ENCODE measurements at places on chromosomes 13 and 19.

DNA sequence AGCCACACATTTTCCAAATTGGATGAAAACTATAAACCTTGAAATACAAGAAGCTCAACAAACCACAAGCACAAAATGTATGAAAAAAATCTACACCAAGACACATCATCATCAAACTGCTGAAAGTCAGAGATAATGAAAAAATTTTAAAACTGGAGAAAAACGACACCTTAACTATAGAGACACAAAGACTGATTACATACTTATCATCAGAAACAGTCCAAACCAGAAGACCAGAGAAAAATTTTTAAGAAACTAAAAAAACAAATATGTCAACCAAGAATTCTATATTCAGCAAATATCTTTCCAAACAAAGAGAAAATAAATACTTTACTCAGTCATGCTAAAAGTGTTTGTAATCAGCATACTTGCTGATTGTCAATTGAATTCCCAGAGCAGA lies 8.5 kb upstream of the ZNF823 start:
- DNase-seq = no peak

DNA sequence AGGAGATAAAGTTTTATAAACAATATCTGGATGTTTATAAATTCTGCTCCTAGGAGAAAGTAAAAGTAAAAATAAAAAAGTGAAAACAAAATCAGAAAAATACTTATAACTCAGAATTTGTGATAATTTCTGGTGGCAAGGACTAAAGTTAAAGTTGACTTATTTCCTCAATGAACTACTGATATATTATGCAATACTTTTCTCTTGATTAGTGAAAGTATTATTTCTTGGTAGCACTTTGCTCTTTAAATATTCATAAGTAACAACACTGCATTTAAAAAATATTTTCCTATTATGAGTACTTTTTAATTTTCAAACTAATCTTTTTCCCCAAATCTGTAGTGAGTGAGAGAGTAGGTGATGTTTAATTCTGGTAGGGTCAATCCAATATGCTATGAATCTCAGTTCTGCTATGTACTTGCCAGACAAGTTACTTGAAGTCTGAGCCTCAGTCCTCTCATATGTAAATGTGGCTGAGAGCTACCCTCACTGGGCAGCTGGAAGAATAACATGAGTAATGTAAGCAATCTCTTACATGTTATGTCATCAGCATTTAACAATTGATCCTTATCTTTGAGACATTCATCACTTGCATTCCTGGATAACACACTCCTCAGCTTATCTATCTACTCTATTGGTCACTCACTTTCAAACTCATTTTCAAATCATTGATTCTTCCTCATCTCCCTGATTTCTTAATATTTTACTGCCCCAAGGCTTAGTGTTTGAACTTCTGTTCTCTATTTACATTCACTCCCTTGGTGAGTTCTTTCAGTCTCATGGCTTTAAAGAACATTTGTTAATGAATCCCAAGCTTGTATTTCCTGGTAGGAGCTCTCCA lies 239.0 kb downstream of the RGCC start:
- DNase-seq = peak; percentile 90

DNA sequence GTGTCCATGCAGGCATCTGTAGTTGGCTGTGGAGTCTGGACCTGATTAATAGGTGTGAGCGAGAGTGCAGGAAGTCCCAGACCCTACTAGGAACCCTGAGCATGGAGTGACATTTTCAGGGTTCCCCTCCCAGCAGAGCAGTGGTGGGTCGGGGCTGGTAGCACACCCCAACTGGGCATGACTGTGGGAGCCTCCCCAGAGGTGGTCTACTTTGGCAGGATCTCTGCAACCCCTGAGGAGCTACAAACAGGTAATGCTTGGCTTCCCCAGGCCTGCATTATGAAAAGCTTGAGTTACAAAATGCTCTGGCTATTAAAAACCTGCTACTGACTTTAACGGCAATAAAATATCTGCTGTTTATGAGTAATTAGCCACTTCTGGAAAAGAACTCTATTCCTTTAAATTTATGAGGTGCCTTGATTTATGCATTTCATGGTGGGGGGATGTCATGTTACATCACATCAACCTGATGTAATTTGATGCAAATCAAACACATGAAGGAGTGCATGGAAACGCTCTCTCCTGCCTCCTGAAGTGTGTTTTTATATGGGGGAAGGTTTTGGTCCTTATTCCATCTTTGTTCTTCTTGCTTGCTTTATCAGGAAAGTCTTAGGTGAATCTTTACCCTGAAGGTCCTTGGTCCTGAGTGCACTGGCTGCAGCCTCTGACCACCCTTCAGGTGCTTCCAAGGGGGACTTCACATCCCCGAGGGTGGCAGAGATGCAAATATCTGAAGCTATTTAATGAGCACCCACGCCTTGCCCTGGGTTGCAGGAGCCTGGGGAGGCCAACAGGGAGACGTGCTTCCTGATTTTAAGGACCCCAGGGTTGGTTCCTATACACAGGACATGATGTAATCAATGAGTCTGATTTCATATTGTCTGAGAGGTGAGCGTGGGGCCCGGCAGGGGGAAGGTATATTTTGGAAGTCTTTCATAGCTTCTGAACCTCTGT lies 54.0 kb downstream of the ZNF536 start:
- DNase-seq = no peak

- peak; percentile 7 for DNase-seq
Observed at GRCh38 chr19:19911150-19911549, 10.4 kb downstream of the ZNF93 start.

- peak; percentile 3 for DNase-seq
Observed at GRCh38 chr13:25171517-25172302, at the start of gene AMER2. Gene AMER2, minus strand, starts transcription at chr13:25172288. Its CDS starts 669 bp downstream, at chr13:25171619.

- DNase-seq = no peak
Observed at GRCh38 chr13:70729369-70729768, 621.1 kb upstream of the KLHL1 start.

- DNase-seq = peak; percentile 54
Observed at GRCh38 chr13:106499896-106500295, 35.6 kb downstream of the EFNB2 start.

DNA sequence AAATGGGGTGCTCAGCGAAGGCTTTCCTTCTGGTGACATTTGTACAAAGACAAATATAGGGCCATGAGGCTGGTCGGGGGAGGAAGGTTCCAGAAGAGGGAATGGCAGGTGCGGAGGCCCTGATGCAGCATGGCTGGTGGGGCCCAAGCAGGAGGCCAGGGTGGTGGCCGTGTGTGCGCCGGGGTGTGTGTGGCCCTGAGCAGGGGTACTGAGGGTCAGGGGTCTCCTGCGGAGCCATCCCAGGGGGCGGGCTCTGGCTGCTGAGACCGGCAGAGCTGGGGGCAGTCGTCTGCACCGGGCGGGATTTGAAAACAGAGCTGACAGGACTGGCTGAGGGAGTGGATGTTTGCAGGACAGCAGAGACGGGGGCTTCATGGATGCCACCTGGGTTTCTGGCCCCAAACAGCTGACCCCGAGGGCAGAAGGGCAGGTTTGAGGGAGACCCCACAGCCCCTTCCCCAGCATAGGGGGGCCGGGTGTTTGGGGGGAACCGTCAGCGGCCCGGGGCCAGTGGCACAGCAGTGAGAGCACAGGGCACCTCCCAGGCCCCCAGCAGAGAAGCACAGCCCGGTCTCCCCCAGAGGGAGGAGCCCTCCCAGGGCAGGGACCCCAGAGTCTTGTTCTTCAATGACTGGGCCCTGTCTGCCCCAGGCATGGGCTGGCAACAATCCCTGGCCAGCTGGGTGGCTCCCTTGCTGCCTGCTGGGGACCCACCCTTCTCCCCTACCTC lies 11.4 kb downstream of the PIAS4 start:
- no peak for DNase-seq

DNA sequence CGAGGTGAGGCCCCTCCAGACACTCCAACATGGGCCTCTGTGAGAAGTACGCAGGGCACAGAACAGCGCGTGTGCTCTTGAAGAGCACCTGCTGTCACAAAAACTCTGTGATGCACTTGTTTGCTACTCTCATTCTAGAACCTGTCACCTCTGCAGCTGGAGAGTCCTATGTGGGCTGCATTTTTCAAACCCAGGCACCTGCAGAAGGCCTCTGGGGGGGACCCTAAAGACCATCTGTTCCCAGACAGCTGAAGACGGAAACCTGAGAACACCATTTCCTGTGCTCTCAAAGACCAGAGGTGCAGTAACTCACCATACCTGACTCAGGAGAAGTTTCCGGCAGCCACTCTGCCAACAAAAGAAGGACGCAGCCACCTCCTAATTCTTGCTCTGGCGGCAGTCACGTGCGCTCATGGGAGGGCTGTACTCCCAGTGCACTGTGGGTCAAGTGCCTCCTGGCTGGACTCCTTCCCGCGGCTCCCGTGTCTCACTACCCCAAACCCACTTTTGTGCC lies 28.1 kb downstream of the RANBP3 start:
- DNase-seq = no peak

- no peak for DNase-seq
Observed at GRCh38 chr13:93004919-93005318, 221.7 kb upstream of the GPC6 start.

- no peak for DNase-seq
Observed at GRCh38 chr13:21117104-21117809, 55.9 kb upstream of the LATS2 start.

DNA sequence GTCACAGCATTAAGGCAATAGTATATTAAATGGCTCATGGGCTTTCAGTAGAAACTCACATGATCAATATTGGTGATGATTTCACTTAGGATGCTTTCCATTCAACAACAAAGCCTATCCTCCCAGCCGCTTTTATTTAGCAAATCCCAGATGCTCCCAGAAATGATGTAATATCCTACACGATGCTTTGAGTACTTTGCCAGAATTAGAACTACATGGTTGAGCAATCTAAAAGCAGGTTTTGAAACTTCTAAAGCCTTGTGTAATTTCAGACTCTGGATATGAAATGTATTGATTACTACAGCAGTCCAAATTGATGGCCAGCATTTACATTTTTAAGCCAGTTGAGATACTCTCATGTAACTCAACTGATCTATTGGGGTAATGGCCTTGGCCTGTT lies 13.6 kb downstream of the DLEU7 start:
- DNase-seq = peak; percentile 69

GRCh38 chr19:45900738-45901431 lies 1.5 kb downstream of the MYPOP start:
- DNase-seq = no peak

DNA sequence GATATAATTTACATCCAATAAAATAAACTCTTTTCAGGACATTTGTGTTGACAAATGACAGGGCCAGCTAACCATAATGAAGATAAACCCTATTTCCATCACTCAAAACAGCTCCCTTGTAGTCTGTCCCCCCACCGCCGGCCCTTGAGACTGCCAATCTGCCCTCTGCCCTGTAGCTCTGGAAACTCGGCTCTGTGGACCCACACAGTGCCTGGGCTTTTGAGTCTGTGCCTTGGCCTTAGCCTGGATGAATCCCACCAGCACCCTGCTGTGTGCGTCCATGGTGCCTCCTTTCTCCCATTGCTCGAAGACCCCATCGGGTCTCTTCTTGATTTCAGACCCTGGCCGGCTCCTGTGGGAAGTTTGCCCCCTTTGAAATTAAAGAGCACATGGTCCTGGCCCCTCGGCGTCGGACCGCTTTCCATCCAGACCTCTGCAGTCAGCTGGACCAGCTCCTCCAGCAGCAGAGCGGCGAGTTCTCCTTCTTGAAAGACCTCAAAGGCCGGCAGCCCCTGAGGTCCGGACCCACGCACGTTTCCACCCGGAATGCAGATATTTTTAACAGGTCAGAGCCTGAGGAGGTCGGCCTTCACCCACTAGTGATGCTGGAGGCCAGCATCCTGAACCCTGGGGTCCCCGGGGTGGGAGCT lies 26.0 kb downstream of the CHAF1A start:
- no peak for DNase-seq

DNA sequence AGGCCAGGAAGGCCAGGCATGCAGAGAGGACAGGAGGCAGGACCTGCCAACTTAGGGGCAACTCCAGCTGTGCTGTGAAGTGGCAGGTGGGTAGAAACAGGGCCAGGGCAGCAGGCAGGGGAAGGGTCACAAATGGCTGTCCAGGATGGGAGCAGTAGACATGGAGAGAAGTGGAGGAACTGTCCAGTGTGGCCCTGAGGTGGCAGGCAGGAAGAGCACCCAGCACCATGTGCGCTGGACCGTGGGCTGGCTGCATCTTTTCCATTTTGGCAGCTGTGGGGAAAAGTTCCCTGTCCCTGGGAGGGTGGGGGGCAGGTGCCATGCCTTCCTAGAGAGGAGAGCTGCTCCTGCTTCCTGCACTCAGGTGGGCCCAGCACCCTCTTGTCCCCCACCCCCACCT lies 13.8 kb downstream of the DEDD2 start:
- no peak for DNase-seq

DNA sequence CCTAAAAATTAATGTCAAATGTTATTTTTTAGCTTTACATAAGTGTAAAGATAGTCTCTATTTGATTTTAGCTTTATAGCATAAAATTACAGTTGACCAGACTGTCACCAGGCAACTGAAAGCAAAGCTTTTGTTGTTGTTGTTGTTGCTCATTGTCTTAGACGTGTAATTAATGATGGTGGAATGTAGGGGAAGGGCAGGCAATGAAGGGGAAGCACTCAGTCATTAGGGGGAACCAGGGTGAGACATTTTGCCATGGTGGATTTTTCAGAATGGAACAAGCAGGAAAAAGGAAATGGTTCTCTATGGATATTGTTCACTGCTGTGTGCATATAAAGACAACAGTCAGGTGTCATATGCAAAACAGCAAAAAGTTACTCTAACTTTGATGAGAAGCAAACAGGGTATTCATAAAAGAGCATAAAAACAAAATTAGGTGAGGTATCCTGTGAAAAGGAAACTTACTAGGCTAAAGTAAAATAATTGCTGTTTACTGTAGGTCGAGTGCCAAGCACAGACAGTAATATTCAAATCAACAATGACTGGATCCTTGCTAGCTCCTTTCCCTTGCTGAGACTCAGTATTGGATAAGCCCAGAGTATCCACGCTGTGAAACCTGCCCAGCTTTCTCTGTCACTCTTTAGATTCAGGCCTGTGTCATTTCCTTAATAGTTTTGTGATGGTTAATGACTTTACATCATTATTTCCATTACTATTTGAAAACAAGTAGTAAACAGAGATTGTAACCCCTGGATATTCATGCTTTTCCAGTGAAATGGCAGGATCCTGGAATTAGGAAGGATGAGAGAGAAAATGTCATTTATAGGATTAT lies 110.5 kb downstream of the LRCH1 start:
- DNase-seq = no peak

- no peak for DNase-seq
Observed at GRCh38 chr13:36553491-36553890, 120.3 kb upstream of the SERTM1 start.

GRCh38 chr19:16143399-16144215 lies at the start of gene HSH2D:
Gene HSH2D, plus strand, starts transcription at chr19:16143685. Its CDS starts 5,066 bp downstream, at chr19:16148751.
- no peak for DNase-seq

GRCh38 chr13:53092931-53093330 lies 64.3 kb downstream of the OLFM4 start:
- no peak for DNase-seq

DNA sequence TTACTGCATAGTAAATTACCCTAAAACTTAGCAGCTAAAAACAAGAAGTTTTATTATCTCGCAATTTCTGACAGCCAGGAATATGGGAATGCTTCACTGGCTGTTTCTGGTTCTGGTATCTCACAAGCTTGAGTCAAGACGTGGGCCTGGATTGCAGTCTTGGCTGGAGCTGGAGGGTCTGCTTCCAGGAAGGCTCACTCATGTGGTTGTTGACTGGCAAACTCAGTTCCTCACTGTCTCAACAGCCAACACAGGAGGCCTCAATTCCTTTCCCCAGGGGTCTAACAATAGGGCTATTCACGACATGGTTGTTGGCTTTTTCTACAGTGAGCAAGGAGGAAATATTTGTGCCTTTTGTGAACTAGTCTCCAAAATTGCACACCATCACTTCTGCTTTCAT lies 146.3 kb downstream of the GPC5 start:
- DNase-seq = no peak

- DNase-seq = peak; percentile 72
Observed at GRCh38 chr19:46898731-46899130, 37.9 kb downstream of the ARHGAP35 start.
